Lower leg skin (tissue), 4 donors: ENCODE measurements at places on chromosomes 6 and 20. TPM values are rescaled to one million over a fixed set of nuclear protein-coding genes. Genes with fewer than 3 reads are reported as not detected.

- DNase-seq, result peak; percentile 34
Observed at GRCh38 chr6:5302995-5303622, 41.8 kb downstream of the FARS2 start.

DTNBP1 gene
- 10.1 TPM for total RNA-seq

RIPOR3 gene
- 5.4 TPM for total RNA-seq

FAM50B gene
- 11.4 TPM for total RNA-seq

- no peak for DNase-seq
Observed at GRCh38 chr6:135334169-135334568, 153.1 kb downstream of the MYB start.
